ENCODE measurements at places on chromosomes 11 and 22.

DNA sequence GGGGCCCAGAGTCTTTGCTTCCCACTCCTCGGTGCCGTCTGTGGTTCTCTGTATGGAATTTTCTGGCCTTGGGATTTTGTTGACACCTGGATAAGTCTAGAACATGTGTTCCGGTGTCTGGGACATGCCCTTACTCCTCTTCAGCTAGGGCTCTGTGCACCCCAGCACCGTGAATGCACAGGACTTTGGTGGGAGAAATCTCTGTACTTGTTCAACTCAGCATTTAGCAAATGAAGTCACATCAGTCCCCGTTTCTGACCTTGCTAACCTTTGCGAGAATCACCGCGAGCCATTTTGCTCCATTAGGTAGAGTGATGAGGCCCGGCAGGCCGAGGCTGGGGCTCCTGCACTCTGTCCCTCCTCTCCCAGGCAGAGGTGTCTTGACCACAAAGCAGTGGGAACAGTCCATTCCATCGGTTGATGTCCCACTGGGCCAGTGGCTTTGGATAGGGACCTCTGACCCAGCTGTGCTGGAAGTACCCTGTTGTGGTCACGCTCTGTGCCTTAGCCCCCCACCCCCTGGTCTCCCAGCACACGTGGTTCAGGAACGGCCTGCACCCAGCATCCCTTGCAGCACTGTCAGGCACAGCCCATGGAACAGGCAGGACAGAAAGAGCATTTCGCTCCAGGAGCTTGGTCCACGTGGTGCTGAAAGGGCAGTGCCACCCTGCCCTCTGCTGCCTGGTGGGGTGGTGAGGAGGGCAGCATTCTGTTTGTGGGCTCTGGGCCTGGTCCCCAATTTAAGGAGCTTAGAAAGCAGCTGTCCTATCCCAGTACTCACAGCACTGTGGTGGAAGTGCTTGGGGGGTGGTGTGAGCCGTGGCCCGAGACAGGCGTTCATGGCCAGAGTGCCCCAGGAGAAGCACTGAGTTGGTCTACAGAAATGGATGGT, 73.4 kb downstream of the MED15 start:
- no peak for DNase-seq

- peak; percentile 27 for DNase-seq
Measured at GRCh38 chr11:15941206-15941770, 415.1 kb downstream of the SOX6 start.

DNA sequence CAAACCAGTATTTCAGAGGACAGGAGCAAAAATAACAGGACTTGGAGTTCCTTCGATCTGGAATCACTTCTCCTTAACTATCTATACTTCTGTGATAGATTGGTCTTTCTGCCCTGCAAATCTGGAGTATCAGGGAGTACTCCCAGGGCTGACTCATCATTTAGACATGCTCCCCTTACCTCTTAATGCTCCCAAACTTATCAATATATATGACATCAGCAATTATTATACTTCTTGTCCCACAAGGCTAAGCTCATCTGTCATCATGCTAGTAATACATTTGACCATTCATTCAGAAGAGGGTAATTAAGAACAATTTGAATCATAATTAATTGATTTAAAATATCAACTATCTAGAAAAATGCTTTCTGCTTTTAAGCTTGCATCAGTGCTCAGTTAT, 163.8 kb downstream of the SWAP70 start:
- no peak for DNase-seq

GRCh38 chr22:40939202-40939601, 12.0 kb upstream of the RBX1 start:
- DNase-seq, result no peak

GRCh38 chr11:104650234-104650633, 248.0 kb downstream of the CASP12 start:
- DNase-seq, result no peak

DNA sequence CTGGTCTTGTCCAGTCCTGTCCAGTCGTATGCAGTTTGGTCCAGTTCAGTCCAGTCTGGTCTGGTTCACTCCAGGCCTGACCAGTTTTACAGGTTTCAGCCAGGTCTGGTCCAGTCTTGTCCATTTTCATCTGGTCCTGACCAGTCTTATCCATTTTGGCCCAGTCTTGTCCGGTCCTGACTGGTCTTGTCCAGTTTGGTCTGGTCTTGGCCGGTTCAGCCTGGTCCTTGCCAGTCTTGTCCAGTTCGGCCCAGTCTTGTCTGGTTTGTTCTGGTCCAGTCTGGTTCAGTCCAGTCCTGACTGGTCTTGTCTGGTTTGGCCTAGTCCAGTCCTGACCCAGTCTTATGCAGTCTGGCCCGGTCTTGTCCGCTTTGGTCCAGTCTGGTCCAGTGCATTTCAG, 380.2 kb downstream of the OR4C45 start:
- no peak for DNase-seq

DNA sequence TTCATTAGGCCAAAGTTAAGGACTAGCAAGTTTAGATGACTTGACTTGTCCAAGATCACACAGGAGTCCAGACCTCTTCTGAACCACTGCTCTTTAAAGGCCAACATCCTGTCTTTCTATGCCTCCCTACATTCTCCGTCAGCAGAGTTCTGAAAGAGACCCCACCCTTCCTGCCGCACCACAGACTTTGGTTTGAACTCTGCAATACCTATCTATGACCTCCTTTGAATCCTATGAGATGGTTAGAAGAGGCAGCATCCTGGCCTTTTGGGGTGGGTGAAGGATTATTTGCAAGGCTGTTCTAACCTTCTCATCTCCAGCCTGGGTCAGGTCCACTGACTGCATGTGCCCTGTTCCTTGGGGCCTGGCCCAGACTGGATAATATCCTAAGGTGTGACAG, 4.3 kb upstream of the RRM1 start:
- DNase-seq, result no peak

GRCh38 chr22:50140615-50141014, 29.9 kb upstream of the PANX2 start:
- no peak for DNase-seq

GRCh38 chr22:28855355-28856094, 27.8 kb upstream of the ZNRF3 start:
- DNase-seq, result peak; percentile 70

DNA sequence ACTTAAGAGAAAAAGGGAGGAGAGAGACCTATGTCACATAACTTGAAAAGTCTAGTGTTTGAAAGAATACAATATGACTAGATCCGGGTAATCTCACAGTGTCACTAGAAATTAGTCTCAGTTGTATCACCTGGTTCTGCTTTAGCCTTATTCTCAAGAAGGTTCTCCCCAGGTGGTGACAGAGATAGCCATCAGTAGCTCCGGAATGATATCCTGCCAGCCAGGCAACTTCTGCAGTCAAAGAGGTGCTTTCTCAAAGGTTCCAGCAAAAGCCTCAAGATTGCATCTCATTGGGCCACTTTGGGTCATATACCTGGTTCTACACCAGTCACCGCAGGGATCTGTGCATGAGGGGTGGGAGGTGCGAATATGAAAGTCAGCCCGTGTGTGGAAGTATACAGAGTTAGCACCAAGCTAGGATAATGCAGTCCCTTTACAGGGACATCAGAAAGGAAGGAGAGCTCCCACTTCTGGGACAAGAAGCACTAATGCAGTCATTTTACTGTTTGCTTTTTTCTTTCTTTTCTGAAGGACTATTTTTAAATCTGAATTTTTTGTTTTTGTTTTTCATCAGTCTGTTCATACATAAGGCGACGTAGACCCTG, 61.1 kb downstream of the CYB5R2 start:
- no peak for DNase-seq

- no peak for DNase-seq
Measured at GRCh38 chr11:122627745-122628144, 27.8 kb upstream of the UBASH3B start.

GRCh38 chr22:36165141-36165540, 4.6 kb upstream of the APOL3 start:
- no peak for DNase-seq

DNA sequence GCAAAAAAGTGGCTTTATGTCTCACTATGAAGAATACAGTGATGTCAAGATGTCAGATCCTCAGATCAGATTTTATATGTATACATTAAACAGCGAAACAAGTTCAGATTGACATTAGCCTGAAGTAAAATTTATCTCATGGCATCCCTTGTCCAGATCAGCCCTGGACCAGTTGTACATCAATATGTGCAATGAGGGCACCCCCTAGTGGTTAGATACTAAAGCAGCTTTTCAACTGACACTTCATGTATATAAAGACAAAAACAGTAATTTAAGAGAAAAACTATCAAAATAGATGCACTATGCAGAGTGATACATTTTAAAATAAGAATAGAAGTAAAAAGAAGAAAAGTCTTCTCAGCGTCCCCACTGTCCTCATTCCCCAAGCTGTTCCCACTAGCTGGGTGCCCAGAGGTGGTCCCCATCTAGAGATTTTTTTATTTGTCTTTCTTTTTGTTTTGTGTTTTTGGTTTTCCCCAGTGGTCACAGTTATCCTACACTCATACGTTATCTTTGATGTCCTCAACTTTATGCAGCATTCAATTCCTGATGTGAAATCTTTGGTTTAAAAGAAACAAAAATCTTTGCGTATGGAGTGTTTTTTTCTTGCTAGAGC, 2193.4 kb upstream of the RAG2 start:
- peak; percentile 23 for DNase-seq

- DNase-seq, result peak; percentile 36
Measured at GRCh38 chr11:76788661-76789442, 5.7 kb downstream of the TSKU start.

- DNase-seq, result no peak
Measured at GRCh38 chr11:118056806-118057205, 20.1 kb upstream of the TMPRSS4 start.

DNA sequence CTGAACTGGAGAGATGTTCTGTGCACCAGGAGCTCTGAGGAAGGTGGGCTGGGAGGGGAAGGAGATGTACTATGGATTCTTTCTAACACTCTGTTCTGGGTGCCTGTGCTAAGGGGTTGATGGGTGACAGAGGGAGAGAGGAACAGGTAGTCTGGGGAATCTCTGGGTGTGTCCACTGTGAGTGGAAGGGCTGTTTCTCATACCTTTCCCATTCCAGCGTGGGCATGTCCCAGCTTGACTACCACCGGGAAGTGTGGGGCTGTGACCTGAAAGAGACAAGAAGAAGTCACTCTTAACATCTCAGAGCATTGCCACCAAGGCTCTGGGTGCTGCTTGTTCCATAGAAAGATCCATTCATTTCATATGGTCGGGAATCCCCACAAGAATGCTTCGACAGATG, 121.9 kb downstream of the FBXO7 start:
- no peak for DNase-seq

- peak; percentile 33 for DNase-seq
Measured at GRCh38 chr22:37818409-37819104, 4.6 kb upstream of the GALR3 start.

- no peak for DNase-seq
Measured at GRCh38 chr11:77322506-77322905, 21.0 kb upstream of the GDPD4 start.

GRCh38 chr22:19717691-19718455, 3.6 kb downstream of the SEPTIN5 start:
- peak; percentile 65 for DNase-seq

DNA sequence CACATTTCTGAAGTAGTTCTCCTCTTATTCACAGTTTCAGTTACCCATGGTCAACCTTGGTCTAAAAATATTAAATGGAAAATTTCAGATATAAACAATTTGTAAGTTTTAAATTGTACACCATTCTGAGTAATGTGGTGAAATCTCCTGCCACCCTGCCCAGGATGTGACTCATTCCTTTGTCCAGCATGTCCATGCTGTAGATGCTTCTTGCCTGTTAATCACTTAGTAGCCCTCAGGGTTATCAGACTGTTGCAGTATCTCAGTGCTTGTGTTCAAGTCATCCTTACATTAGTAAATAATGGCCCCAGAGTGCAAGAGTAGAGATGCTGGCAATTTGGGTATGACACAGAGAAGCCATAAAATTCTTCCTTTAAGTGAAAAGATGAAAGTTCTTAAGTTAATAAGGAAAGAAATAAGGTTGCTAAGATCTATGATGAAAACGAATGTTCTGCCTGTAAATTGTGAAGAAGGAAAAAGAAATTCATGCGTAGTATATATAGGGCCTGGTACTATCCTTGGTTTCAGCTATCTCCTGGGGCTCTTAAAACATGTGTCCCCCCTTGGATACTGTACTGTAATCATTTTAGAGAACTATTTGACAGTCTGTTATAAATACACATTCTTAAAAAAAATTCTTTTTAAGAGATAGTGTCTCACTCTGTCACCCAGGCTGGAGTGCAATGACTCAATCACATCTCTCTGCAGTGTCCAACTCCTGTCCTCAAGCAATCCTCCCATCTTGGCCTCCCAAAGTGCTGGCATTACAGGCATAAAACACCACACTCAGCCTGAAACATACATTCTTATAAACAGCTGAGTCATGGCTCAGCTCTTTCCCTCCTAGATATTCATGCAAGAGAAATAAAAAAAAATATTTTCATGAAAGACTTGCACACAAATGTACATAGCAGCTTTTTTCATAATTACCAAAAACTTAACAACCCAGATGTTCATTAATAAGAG, 31.3 kb downstream of the MTNR1B start:
- no peak for DNase-seq

DNA sequence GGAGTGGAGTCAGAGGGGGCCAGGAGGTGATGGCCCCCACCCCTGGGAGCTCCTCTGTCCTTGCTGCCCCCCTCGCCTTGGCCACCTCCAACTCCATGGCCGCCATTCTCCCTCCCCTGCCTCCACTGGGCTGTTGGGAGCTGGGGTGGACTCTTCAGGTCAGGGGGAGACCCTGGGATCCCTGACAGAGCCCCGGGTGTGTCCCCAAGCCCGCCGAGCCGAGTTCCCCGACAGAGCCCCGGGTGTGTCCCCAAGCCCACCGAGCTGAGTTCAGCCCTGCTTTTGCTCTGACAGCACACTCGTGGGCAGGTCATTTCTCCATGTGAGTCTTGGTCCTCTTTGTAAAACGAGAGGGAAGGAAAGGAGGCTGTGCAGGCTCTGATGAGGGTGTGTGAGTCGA, 13.2 kb upstream of the PARVG start:
- no peak for DNase-seq

GRCh38 chr11:68311160-68312116, 953 bp upstream of the LRP5 start:
- DNase-seq, result peak; percentile 25

DNA sequence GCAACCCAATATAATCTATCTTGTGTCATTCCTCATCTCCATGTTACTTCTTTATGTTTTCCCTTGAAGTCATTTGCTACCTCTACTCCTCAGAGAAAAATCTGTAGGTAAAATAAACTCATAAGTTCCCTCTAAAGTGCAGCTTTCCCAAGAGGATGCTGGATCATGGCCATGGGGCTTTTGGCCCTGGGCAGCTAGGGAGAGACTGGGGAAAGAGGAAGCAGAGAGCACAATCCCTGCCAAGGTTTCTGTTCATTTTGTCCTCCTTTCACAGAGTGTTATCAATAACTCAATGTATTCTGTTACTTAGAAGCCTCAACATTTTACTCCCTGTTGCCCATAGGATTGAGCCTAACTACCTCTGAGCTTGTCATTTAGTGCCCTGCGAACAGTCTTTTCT, 9.0 kb downstream of the RNF121 start:
- no peak for DNase-seq

GRCh38 chr11:41803895-41804294, 344.4 kb upstream of the LRRC4C start:
- no peak for DNase-seq

GRCh38 chr11:122653916-122654585, 1.5 kb upstream of the UBASH3B start:
- no peak for DNase-seq

GRCh38 chr22:31079095-31079642, 1.9 kb upstream of the SMTN start:
- DNase-seq, result peak; percentile 98
